ENCODE measurements at places on chromosomes 13 and 19. TPM values are rescaled to one million over a fixed set of nuclear protein-coding genes. Genes with fewer than 3 reads are reported as not detected.

DNA sequence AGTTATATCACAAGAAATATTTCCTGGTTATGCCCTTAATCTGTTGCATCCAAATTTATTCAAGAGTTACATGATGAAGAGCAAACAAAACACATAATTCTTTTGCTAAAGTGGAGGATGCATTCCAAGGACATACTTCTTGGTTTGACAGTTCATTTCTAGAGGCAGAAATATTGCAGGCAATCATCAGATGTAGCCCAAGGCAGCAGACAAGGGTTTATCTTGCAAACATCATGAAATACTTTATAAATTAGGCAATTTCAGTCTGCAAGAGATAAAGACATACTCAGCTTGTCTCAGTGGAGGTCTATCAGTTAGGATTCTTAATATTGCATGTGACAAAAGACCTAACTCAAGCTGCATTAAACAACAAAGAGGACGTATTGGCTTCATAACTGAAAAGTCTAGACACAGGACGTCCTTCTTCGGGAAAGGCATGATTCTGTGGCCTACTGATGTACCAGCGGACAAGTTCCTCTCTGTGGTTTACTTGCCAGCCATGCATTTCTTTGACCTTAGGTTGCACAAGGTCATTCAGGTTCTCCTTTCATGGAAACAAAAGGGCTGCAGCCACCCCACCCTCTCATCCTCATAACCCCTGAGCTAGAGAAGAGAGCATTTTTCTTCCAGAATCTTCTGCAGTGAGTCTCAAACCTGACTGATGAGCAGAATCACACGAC, 204.1 kb downstream of the KATNAL1 start:
- H3K4me3 ChIP-seq, result no peak overlapping the region
- no peak overlapping the region for H3K27ac ChIP-seq
- peaks cover 5% of the 10 kb centered on the region for H3K27me3 ChIP-seq
- no peaks in the 10 kb centered on the region for H3K36me3 ChIP-seq
- H3K4me1 ChIP-seq, result no peaks in the 10 kb centered on the region

DNA sequence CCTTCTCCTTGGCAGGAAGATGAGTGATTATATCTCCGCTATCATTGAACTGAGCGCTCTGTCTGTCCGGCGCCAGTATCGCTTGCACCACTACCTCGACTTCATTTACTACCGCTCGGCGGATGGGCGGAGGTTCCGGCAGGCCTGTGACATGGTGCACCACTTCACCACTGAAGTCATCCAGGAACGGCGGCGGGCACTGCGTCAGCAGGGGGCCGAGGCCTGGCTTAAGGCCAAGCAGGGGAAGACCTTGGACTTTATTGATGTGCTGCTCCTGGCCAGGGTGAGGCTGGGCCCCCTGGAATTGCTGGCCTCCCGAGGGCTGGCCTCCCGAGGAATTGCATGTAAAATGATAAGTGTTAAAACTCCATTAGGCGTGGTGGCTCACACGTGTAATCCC, 32.1 kb downstream of the CYP4F22 start:
- peaks cover 2% of the 10 kb centered on the region for H3K27me3 ChIP-seq
- H3K36me3 ChIP-seq, result no peaks in the 10 kb centered on the region
- H3K4me3 ChIP-seq, result no peak overlapping the region
- DNase-seq, result no peak

GRCh38 chr13:66339214-66339613, 890.9 kb downstream of the PCDH9 start:
- no peaks in the 10 kb centered on the region for H3K27me3 ChIP-seq
- no peaks in the 10 kb centered on the region for H3K36me3 ChIP-seq
- no peak for DNase-seq

The KLK3 gene
- total RNA-seq, result not detected

The SERP2 gene
- not detected for total RNA-seq

GRCh38 chr19:47158367-47158791, 27.7 kb downstream of the SAE1 start:
- no peak overlapping the region for H3K4me3 ChIP-seq
- H3K27ac ChIP-seq, result peak overlapping the region; percentile 73

DNA sequence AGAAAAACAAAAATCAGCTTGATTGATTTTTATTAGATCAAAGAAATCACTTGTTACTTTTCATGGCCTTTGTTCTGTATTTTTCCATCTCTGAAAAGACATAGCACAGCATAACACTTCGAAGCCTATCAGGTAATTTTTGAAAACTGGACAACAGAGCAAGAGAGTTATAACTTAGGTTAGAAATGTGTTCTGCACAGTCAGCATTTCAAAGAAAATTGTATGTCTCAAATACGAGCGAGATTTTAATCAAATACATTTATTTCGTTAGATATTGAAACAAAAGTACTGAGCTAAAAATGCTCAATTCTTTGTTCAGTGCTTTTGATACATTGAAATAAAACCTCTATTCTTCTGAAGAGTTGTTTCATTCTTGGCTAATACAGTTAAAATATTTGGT, 144.1 kb upstream of the SLC10A2 start:
- H3K4me3 ChIP-seq, result no peak overlapping the region
- H3K4me1 ChIP-seq, result no peaks in the 10 kb centered on the region
- no peaks in the 10 kb centered on the region for H3K27me3 ChIP-seq

GRCh38 chr13:39766464-39767158, 111.1 kb downstream of the COG6 start:
- H3K27ac ChIP-seq, result no peak overlapping the region
- H3K36me3 ChIP-seq, result no peaks in the 10 kb centered on the region
- no peak overlapping the region for H3K4me3 ChIP-seq
- DNase-seq, result no peak
- H3K4me1 ChIP-seq, result no peaks in the 10 kb centered on the region
- H3K27me3 ChIP-seq, result no peaks in the 10 kb centered on the region

GRCh38 chr13:43567608-43568007, 219.2 kb downstream of the ENOX1 start:
- H3K27ac ChIP-seq, result no peak overlapping the region
- no peak for DNase-seq
- no peak overlapping the region for H3K4me3 ChIP-seq
- H3K36me3 ChIP-seq, result no peaks in the 10 kb centered on the region

DNA sequence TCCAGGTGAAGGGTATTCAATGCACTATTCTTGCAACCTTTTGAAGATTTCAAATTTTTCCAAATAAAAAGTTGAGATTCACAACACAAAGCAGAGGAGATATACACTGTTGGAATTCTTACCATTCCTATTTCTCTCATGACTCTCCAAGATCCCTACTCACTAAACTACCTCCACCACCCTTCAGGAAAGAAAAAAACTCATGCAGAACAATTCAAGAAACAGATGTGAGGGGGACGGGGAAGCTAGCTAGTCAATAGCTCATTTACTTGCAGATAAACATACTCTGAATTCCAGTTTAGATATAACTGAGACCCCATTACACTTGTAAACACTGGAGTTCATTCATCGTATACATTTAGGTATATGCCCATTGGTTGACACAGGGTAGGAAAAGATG, 90.0 kb upstream of the SERP2 start:
- H3K27ac ChIP-seq, result no peak overlapping the region
- H3K4me3 ChIP-seq, result no peak overlapping the region
- DNase-seq, result no peak
- peaks cover 60% of the 10 kb centered on the region for H3K27me3 ChIP-seq
